HT1080 (cell line): ENCODE measurements at places on chromosomes 2 and 18. TPM values are rescaled to one million over a fixed set of nuclear protein-coding genes. Genes with fewer than 3 reads are reported as not detected.
A peak's percentile ranks its signal among the peaks of the same experiment; 100 is the strongest.

DNA sequence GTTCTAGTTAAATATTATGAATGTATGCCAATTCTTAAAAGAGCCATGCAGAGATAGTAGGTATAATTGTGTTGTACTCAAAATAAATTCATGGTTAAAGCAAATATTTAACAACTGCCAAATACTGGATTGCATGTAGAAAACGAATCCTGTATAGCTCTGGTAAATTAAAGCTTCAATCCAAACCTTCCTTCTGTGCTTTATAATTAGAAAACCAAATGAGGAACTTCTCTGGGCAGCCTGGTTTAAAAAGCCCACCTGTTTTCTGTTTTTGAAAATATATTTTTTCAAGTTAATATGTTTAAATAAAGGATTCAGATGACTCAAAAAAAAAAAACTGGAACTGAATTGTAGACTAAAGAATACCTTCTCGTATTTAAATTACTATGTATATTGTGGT lies 48.3 kb upstream of the ITGA4 start:
- no peak for DNase-seq

- peak; percentile 95 for DNase-seq
Observed at GRCh38 chr2:46067501-46068305, 229.5 kb upstream of the EPAS1 start.

The TBR1 gene
- 0.13 TPM in 1 of 2 replicates, not detected in the other for total RNA-seq

The BMP10 gene
- total RNA-seq, result not detected in 2 replicates

- no peak for DNase-seq
Observed at GRCh38 chr18:54743605-54743995, 84.7 kb upstream of the RAB27B start.

The GORASP2 gene
- total RNA-seq, result 34.5 and 40.0 TPM in 2 replicates

The OTOS gene
- total RNA-seq, result not detected in 2 replicates

DNA sequence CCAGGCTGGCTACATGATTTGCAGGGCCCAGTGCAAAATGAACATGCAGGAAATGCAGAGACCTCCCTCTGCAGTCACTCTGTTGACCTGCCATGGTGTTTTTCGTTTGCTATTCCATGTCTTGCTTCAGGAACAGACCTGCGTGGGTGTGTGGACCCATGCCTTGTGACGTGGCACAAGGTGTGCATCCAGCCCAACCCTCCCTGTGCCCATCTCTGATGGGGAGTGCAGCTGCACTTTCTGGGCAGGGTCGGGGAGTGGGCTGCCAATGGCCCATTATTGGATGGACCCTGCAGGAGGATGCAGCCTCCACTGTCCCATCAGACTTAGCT lies 33.1 kb downstream of the NAPG start:
- no peak for DNase-seq

DNA sequence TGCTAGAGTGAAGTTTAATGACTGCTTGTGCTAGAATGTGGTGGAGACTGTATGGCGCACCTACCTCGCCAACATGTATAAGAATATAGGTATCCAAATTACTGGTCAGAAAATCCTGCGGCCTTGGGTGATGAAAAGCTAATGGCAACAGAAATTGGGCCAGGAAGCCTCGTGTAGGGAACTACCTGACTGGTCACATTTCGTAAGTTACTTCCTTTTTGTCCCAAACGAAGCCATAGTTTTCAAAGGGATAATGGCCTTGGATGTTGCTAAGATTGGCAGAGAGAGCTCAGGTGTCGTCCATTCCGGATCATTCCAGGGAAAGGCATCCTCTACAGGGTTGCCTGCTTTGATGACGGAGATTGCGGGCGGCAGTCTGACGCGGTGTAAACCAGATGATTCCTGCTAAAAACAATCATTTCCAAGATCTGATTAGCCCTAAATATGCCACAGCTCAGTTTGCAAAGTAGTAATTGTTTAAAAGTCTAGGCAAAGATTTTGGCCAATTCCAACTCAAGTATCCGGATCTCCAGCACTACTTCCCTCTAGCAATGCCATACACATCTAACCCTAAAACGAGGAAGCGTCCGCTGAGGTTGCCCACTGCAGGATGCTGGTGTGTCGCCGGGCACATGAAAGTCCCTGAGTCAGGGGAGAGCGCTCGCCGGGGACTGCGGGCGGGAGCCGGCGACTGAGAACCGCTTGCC lies 708 bp upstream of the MALT1 start:
- no peak for DNase-seq

The TTN gene
- 0.03 and 0.23 TPM in 2 replicates for total RNA-seq

DNA sequence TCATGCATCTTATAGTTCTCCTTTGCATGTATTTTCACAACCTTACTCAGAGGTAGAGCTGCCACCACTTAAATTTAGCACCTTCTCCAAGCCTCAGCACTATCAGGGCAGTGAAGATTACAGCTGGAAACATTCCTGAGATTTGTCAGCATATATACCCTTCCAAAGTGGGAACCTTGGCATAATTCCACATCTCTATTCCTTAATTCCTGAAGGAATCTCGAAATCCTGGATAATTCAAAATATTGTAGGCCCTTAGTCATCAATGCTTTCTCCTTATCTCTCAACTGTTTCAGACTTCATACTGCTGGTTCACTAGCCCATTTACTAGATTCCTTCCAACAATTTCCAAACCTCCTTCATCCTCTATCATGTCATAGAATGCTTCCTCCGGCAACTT lies 87.4 kb downstream of the ITSN2 start:
- no peak for DNase-seq

DNA sequence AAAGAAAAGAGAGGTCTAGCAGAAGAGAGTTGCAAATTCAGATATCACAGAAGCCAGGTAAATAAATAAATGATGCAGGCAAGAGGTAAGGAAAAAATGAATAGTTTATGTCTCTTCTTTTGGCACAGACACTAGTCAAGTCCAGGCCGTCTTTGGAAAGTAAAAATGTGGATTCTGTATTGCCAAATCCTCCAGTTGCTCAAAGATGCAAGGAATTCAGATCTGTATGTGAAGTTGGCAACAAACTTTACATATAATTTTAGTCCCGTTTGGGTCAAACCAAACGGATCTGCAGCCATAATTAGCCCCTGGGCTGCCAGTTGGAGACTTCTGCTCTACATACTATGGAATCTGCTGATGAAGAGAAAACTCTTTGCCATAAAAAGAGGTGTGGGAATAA lies 200.5 kb upstream of the RND3 start:
- no peak for DNase-seq

DNA sequence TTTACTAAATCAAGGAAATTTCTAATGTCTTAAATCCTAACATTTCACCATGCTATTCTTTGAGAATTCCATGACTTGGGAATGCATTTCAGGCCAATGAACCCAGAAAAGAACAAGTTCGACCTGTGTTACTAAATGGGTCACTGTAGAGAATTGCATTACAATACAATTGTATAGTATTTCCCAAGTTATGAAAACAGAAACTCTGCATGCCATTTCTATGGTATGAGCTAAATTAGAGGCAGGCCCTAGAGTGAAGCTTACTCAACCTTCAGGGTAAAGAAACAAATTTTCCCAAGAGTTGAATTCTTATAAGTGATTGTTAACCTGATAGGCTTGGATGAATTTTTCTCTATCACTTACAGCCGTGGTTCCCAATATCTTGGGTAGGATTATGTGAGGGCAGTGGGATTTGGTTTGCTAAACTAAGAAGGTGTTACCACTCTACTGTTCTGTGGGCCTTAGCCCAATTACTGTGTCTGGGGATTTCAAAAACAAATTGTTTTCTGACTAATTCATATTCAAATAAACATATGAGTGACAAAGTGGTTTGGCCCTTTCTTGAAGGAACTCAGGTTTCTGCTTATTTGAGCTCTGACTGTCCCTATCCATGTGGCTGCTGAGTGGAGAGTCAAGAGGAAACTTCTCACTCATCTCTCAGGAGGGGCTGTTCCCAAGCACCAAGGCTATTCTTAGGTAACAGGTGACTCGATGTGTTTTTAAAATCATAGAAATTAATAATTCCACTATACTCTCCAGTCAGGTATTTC lies 11.2 kb upstream of the SERPINB7 start:
- no peak for DNase-seq

GRCh38 chr18:9285604-9286003 lies 49.0 kb upstream of the TWSG1 start:
- DNase-seq, result no peak

- peak; percentile 84 for DNase-seq
Observed at GRCh38 chr2:208363485-208363884, 43.1 kb upstream of the PTH2R start.

The ANKRD62 gene
- total RNA-seq, result 0.03 and 0.10 TPM in 2 replicates

DNA sequence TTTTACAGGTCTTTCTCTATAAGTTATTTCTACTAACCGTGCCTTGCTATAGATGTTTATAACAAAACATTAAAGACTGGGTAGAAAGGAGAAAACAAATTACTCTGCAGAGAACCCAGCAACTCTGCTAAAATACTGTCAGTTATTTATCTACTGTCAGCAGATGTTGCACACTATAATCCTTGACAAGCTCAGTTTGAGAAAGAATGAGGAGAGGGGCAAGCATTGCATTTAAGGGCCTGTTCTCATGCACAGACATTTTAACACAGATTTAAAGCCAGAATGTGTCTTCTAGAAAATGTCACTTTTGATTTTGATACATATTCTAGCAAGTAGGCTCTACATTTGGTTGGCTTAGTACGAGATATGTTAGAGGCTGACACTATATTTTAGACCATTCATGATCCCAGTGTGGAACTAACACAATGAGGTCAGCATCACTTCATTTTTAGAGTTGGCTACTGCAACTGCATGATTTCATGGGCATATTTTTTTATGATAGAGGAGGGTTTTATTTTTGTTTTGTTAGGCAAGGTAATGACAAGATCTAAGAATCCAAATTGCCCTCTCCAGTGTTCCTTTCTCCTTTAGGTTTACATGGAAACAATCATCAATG lies 516.4 kb downstream of the ZEB2 start:
- DNase-seq, result no peak

The ADGRF3 gene
- total RNA-seq, result not detected in 2 replicates

The ANKRD44 gene
- total RNA-seq, result 10.4 and 16.0 TPM in 2 replicates

DNA sequence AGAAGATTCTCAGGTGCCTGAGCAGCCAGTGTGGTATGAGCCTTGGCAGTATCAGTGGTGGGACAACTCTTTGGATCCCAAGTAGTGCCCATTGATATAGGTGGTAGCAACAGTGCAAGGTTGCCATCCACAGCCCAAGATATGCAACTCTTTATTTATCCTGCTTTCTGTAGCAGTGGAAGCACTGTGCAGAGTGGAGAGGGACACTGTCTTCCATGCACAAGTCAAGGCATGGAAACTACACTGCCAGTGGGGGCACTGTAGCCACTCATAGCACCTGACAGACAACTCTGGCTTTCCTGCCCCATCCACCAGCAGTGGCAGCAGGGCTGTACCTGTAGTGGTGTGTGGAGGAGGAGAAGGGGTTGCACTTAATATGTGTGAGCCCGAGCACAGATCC lies 409.6 kb upstream of the TMEFF2 start:
- DNase-seq, result no peak

GRCh38 chr2:68416081-68416675 lies 50.9 kb downstream of the FBXO48 start:
- no peak for DNase-seq

The TMEFF2 gene
- 0.03 TPM in 1 of 2 replicates, not detected in the other for total RNA-seq

GRCh38 chr2:42513252-42513918 lies 19.6 kb upstream of the KCNG3 start:
- DNase-seq, result peak; percentile 29

- no peak for DNase-seq
Observed at GRCh38 chr18:79575891-79576685, 103.5 kb upstream of the CTDP1 start.

DNA sequence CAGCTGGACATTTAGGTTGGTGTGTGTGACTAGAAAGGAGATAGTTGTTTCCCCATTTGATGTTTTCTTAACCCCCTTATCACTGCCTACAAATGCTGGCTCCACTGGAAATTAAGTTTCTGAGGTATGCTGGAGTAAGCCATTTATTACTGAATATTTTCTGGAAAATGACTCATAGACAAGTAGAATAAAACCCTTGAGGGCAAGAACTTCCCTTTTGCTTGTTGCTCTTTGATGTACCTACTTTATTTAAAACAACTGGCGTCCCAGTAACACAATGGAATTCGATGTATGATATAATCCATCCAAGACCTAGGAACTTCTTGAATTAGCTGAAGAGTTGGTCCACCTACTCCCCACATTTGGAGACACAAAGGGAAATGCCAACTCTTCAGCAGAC lies 33.3 kb upstream of the SESTD1 start:
- DNase-seq, result no peak

The RTP5 gene
- not detected in 2 replicates for total RNA-seq

The DNAH7 gene
- total RNA-seq, result under 0.01 and 0.06 TPM in 2 replicates

- peak; percentile 79 for DNase-seq
Observed at GRCh38 chr2:208025037-208025813, at the start of gene PLEKHM3. PLEKHM3 (minus strand) TSS chr2:208025527; CDS start chr2:208001639, 23,888 bp downstream.

GRCh38 chr2:143140864-143141661 lies 11.8 kb downstream of the ARHGAP15 start:
- DNase-seq, result no peak

DNA sequence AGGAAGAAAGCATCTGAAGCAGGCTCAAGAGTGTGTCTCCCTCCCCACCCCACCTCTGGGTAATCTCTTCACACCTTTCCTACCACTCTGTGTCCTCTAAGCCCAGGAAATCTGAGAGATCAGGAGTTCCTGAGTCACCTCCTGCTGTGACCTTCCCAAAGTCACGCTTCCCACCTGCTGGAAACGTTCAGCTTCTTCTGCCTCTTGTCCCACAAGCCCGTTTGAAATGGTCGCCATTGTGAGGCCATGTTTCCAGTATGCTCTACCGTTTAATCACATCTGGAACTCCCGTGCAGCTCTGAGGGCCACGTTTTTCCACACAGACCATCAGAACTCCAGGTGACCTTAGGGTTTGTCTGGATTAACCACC lies 25.9 kb downstream of the GREB1 start:
- DNase-seq, result no peak

DNA sequence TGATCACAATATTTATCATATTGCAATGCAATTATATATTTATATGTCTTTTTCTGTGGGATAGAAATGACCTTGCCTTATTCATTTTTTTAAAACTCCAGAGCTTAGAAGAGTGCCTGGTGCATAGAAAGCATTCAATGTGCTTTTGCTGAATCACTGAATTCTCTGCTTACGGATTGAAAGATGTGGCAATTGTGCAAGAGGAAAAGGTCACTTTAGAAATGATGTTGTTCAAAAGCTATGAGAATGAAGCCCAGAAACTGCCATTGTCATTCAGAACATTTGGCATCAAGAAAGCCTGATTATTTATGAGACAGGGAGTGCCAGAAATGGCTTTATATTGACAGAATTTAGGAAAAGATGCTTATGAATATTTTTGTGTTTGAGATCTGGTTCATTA lies 678.6 kb upstream of the CDH2 start:
- DNase-seq, result no peak
